ENCODE measurements at places on chromosomes 13 and 19. TPM values are rescaled to one million over a fixed set of nuclear protein-coding genes. Genes with fewer than 3 reads are reported as not detected.

- no peak for DNase-seq
- H3K27ac ChIP-seq = peak overlapping the region; percentile 99
- H3K4me3 ChIP-seq = peak overlapping the region; percentile 90
- H3K36me3 ChIP-seq = peaks cover 19% of the 10 kb centered on the region
These were observed 1.1 kb downstream of the PAF1 start for GRCh38 chr19:39389631-39390414.

DNA sequence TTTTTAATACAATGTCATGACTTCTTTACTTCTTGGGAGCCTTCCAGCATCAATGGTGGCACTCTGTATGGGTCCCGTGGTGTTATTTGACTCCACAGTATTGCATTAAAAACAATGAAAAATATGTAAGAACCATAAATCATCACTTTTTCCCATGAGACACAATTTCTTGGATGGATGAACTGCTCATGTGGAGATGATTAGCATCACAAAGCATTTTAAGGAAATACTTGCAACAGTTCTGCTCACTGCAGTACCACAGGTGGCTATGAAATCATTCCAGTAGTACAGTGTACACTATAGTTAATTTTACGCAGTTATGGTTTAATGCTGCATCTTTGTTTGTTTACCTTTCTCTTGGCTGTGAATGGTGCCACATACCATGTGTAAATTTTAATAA is 37.2 kb upstream of the C1QTNF9B start:
- no peak overlapping the region for H3K4me3 ChIP-seq
- no peak for DNase-seq
- peaks cover 10% of the 10 kb centered on the region for H3K36me3 ChIP-seq

- no peaks in the 10 kb centered on the region for H3K36me3 ChIP-seq
- no peak for DNase-seq
- H3K4me3 ChIP-seq = no peak overlapping the region
These were observed 621.1 kb upstream of the KLHL1 start for GRCh38 chr13:70729369-70729768.

GRCh38 chr13:28574617-28575142 is 79.8 kb upstream of the FLT1 start:
- no peak overlapping the region for H3K27ac ChIP-seq
- H3K4me3 ChIP-seq = no peak overlapping the region
- no peak for DNase-seq
- peaks cover 3% of the 10 kb centered on the region for H3K4me1 ChIP-seq
- H3K36me3 ChIP-seq = no peaks in the 10 kb centered on the region
- peaks cover 10% of the 10 kb centered on the region for H3K27me3 ChIP-seq

DNA sequence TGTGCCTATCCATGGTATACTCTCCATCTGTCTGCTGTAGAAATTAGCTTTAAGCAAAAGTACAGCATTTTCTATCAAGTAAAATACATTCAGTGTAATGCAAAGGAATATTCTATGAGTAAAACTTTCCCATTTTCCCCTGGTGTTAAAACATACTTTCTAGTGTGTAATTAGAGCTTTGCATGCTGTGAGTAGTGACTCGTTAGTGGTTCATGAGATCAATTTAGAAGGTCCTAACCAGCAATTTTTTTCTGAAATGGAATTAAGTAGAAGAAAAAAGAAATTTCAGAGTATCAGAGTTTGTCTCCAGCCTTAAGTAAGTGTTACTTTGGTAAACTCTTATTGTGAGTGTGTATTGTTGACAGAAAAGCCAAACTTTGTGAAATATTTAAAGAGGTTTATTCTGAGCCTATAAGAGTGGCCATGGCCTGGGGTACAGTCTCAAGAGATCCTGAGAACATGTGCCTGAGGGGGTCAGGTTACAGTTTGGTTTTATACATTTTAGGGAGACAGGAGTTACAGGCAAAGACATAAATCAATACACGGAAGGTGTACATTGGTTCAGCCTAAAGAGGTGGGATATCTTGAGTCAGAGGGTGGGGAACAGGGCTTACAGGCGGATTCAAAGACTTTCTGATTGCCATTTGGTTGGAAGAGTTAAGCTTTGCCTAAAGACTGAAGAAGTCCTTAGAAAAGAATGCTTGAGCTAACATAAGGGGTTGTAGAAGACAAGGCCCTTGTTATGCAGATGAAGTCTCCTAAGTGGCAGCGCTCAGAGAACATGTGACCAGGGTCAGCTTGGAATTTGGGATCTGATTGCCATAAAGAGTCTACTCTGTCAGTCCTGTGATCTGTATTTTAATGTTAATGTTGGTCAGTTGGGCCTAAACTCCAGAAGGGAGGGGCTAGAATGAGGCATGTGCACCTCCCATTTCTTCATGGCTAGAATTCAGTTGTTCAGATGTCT is 25.5 kb downstream of the FAM187B start:
- H3K27me3 ChIP-seq = peaks cover 14% of the 10 kb centered on the region
- no peak overlapping the region for H3K4me3 ChIP-seq
- no peak for DNase-seq

DNA sequence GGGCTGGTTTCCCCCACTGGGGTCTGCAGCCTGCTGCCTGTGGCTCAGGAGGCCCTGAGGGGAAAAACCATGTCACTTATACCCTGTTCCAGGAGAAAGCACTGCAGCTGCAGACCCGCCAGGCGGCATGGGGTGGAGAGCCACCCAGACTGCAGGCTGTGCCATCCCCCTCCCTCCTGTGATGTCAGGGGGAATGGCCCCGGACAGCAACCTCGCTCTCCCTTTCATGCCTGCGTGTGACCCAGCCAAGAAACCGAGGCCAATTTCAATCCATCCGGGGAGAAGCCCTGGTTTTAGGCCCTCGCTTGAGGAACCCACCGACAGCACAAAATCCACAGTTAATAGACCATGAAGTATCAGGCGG is 37.2 kb upstream of the MATK start:
- no peaks in the 10 kb centered on the region for H3K4me1 ChIP-seq
- no peak overlapping the region for H3K4me3 ChIP-seq
- no peaks in the 10 kb centered on the region for H3K27me3 ChIP-seq
- H3K27ac ChIP-seq = no peak overlapping the region
- no peaks in the 10 kb centered on the region for H3K36me3 ChIP-seq
- no peak for DNase-seq

DNA sequence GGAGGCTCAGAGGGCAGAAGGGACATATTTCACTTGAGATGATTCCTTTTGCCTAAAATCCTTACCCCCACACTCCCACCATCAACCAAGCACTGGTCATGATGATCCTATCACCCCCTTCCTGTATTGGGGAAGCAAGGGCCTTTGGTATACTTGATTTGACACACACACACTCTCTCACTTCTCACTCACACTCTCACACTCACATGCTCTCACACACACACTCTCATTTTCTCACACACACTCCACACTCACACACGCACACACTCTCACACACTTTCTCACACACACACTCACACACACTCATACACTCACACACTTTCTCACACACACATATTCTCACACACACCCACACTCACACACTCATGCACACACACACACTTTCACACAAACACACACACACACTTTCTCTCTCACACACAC is 8.6 kb downstream of the RGCC start:
- peaks cover 15% of the 10 kb centered on the region for H3K27me3 ChIP-seq
- peaks cover 11% of the 10 kb centered on the region for H3K4me1 ChIP-seq
- H3K36me3 ChIP-seq = no peaks in the 10 kb centered on the region
- no peak overlapping the region for H3K4me3 ChIP-seq

DNA sequence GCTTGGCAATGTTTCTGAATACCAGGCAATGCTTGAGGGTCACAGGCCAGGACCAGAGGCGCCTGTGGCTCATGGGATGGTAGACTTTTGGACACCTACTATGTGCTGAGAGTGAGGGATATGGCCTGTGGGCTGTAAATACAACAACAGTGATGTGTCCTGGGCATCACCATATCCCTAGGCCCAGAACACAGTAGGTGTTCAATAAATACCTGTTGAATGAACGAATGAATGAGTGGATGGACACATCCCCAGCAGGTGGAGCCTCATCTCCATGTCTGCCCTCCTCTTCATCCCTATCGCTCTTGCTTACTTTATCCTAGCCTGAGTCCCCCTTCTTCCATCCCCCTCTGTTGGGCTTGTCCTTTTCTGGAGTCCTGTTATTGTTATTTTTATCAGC is 16.5 kb upstream of the NANOS2 start:
- H3K4me3 ChIP-seq = no peak overlapping the region
- H3K27ac ChIP-seq = no peak overlapping the region
- H3K4me1 ChIP-seq = no peaks in the 10 kb centered on the region
- peaks cover 54% of the 10 kb centered on the region for H3K27me3 ChIP-seq

- no peak overlapping the region for H3K27ac ChIP-seq
- no peak overlapping the region for H3K4me3 ChIP-seq
- H3K4me1 ChIP-seq = no peaks in the 10 kb centered on the region
These were observed 17.3 kb downstream of the SIGLEC8 start for GRCh38 chr19:51440846-51441409.

Gene PSG4
- total RNA-seq = not detected

DNA sequence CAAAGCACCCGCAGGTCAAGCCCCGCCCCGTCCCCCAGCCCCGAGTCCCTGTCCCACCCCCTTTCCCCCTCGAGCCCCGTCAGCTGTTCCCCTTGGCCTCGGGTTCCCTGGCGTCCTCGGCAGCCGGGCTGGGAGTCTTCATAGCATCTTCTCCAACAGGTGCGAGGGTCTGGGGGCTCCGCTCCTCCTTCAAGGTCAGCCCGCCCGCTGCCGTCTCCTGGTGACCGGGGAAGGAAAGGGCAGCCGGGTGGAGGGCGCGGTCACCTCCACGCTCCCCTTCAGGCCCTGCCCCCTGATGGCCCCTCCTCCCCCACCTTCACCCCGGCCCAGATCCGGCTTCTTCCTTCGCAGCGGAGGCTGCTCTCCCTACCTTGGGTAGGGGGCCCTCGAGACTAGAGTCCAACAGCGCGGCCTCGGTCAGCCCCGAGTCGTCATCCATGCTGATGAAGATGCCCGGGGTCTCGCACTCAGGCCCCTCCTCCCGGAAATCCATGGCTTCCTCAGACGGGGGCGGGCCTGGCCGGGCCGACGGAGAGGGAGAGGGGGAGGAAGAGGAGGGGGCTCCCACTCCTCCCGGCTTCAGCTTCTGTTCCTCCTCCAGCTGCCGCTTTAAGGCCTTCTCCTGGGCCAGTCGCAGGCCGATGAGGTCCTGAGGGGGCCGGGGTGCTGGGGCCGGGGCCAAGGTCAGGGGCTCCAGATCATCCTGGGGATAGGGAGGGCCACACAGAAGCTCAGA is 541 bp upstream of the RSPH6A start:
- H3K4me1 ChIP-seq = peaks cover 6% of the 10 kb centered on the region
- H3K4me3 ChIP-seq = peak overlapping the region; percentile 91
- peak; percentile 68 for DNase-seq
- H3K27ac ChIP-seq = peak overlapping the region; percentile 90

Gene CACNG6
- 5.3 TPM for total RNA-seq

DNA sequence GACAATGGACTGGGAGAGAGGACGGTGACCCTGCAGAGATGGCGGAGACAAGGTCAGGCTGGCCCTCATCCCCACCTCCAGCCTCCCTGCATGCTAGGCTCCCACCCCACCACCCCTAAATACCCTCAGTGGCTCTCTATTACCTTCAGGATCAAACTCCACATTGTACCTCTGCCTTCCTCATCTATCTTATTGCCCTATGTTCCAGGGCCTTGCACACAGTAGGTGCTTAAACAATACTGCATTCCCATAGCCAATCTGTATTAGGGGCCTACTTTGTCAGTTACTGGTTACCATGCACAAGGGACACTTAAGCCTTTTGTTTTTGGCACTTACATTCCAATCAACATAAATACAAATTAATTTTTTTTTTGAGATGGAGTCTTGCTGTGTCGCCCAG is 6.5 kb downstream of the PALM3 start:
- peaks cover 6% of the 10 kb centered on the region for H3K36me3 ChIP-seq
- H3K27me3 ChIP-seq = peaks cover 49% of the 10 kb centered on the region
- H3K4me1 ChIP-seq = peaks cover 3% of the 10 kb centered on the region
- H3K27ac ChIP-seq = no peak overlapping the region

- no peaks in the 10 kb centered on the region for H3K27me3 ChIP-seq
- no peak overlapping the region for H3K27ac ChIP-seq
- DNase-seq = no peak
- H3K4me3 ChIP-seq = no peak overlapping the region
- H3K4me1 ChIP-seq = no peaks in the 10 kb centered on the region
- peaks cover 10% of the 10 kb centered on the region for H3K36me3 ChIP-seq
These were observed 12.6 kb upstream of the SHD start for GRCh38 chr19:4266253-4267000.

DNA sequence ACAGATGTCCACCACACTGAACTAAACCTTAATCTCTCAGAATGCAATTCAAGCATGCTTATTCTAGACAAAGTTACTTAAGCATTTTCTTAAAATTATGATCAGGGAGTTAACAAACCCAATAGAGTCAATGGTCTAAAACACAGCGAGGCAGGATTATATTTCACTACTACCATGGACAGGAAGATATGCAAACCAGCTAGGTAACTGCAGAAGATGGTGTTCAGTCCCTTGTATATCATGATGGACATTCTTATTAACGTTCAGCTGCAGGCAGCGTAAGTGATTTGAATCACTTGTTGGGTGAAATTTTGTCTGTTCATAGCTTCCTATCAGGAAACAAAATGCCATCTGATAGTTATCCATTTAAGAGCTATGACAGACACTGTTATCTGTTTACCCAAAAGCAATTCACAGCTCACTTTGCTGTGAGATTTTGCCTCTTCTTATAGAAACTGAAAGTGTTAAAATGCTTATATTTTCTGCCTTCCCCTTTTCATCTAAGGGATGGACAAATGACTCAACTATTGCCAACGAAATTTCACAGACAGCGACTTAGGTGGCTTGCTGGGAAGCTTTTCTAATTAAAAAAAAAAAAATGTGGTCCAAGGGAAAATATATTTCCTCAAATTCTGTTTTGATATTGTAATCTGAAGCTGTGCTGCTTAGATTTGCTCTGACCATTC is 591.9 kb downstream of the DACH1 start:
- DNase-seq = no peak
- no peaks in the 10 kb centered on the region for H3K4me1 ChIP-seq
- no peaks in the 10 kb centered on the region for H3K27me3 ChIP-seq
- H3K4me3 ChIP-seq = no peak overlapping the region
